ENCODE measurements at places on chromosomes 13 and 19. TPM values are rescaled to one million over a fixed set of nuclear protein-coding genes. Genes with fewer than 3 reads are reported as not detected.

Gene PSG2
- total RNA-seq = 0.12 TPM

Gene CERS4
- total RNA-seq = 24.4 TPM

Gene ZNF577
- total RNA-seq = 4.0 TPM

Gene YJEFN3
- total RNA-seq = 1.2 TPM

Gene KLK2
- not detected for total RNA-seq

Gene CYP4F22
- total RNA-seq = not detected

Gene SMIM44
- total RNA-seq = not detected

Gene DKKL1
- 0.33 TPM for total RNA-seq

Gene COL4A1
- total RNA-seq = 43.2 TPM

Gene TLE6
- total RNA-seq = 0.33 TPM

Gene CYP4F2
- not detected for total RNA-seq

Gene TYROBP
- not detected for total RNA-seq

Gene ZSCAN5A
- 5.9 TPM for total RNA-seq

Gene MEF2B
- total RNA-seq = not detected

Gene ZNF549
- 4.9 TPM for total RNA-seq

Gene OR10H5
- not detected for total RNA-seq

Gene TTYH1
- not detected for total RNA-seq

Gene LILRA1
- not detected for total RNA-seq

Gene IGFL1
- not detected for total RNA-seq

Gene ZNF681
- 0.77 TPM for total RNA-seq

Gene ERCC1
- 128 TPM for total RNA-seq

Gene SHANK1
- 13.0 TPM for total RNA-seq

Gene NMRK2
- total RNA-seq = not detected

Gene ZNF208
- total RNA-seq = 0.25 TPM

Gene CYP2A7
- total RNA-seq = not detected

Gene AXL
- 278 TPM for total RNA-seq

Gene LIM2
- not detected for total RNA-seq

Gene CRX
- total RNA-seq = not detected

Gene JAK3
- 0.55 TPM for total RNA-seq

Gene ATXN8OS
- total RNA-seq = not detected

Gene ZSWIM4
- 11.7 TPM for total RNA-seq

Gene CYSLTR2
- not detected for total RNA-seq

All from uterine smooth muscle cell (primary cell).